ENCODE measurements at places on chromosomes 7 and 10.
A peak's percentile ranks its signal among the peaks of the same experiment; 100 is the strongest.

GRCh38 chr10:61896854-61897661 lies 4.4 kb upstream of the ARID5B start:
- peak; percentile 67 for DNase-seq

- DNase-seq, result no peak
These were observed 34.0 kb upstream of the CCDC7 start for GRCh38 chr10:32411797-32412498.

DNA sequence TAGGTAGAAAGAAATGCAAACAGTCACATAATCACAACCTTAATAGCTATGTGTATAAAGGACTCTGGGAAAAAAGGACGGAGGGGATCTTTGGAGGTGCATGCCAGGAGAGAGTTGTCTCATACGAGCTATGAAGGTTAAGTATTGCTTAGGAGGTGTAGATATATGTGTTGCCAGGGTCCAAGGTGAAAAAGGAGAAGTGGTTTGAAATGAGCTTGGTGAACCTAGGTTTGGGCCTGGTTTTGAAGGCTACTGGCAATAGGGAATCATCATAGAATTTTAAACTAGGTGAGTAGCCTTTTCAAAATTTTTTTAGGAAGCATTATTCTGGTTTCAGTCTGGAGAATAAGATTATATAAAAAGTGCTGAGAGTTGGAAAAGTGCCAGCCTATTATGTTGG lies 336.8 kb downstream of the AUTS2 start:
- no peak for DNase-seq

- DNase-seq, result no peak
These were observed 178.3 kb upstream of the PTER start for GRCh38 chr10:16258291-16259040.

- DNase-seq, result peak; percentile 40
These were observed 23.2 kb downstream of the STMP1 start for GRCh38 chr7:135685306-135686084.

GRCh38 chr10:133334503-133335245 lies 2.0 kb downstream of the CALY start:
- peak; percentile 33 for DNase-seq

GRCh38 chr7:105244594-105244993 lies 144.1 kb downstream of the SRPK2 start:
- DNase-seq, result no peak

- DNase-seq, result no peak
These were observed 128.1 kb upstream of the ACBD5 start for GRCh38 chr10:27368706-27369105.

GRCh38 chr10:124994573-124995473 lies 52.9 kb downstream of the ZRANB1 start:
- no peak for DNase-seq

- DNase-seq, result no peak
These were observed 143.5 kb downstream of the PIP4K2A start for GRCh38 chr10:22570733-22571430.

DNA sequence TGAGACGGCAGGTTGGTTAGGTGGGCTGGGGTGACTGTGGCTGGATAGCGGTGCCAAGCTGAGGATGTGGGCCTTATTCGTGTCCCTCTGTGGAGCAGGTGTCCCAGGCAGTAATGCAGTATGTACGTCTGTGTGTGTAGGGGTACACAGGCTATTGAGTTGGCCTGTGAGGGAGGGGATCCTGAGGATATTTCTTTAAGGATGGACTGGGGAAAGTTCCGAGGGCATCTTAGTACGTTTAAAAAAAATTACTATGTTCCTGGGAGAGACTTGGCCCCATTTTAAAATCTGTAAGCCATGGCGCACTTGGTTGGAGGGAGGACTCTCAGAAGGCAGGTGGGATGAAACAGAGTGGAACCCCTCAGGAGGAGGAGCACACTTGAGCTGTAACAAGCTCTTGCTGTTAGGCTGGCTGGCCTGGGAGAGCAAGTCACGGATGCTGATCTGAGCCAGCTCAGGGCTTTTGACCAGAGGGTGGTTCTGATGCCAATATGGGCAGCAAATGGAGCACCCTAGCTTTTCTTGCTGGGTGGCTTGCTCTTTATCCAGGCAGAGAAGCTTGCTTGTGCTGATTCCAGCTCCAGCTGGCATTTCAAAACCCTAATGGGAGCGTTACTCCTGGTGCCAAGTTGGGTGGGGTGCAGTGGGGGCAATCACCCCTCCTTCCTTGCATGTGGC lies 765 bp downstream of the WBP1L start:
- DNase-seq, result peak; percentile 40

DNA sequence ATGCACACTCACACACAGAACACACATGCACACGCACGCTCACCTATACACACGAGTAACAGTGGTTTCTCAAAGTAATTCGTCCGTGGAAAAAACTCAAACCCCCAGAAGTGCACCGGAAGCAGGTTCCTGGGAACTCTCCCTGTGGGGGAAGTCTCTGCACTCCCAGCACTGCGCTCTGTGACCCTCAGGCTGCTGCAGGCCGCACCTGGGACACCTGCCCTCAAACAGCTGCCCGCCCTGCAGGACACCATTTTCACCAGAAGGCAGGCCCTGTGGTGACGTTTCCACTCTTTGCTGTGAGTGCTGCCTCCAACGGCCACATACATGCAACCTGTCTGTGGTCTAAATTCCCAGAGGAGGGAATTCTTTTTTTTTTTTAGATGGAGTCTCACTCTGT lies 21.3 kb downstream of the YKT6 start:
- no peak for DNase-seq

GRCh38 chr10:123557366-123558108 lies 108.6 kb upstream of the GPR26 start:
- DNase-seq, result no peak

DNA sequence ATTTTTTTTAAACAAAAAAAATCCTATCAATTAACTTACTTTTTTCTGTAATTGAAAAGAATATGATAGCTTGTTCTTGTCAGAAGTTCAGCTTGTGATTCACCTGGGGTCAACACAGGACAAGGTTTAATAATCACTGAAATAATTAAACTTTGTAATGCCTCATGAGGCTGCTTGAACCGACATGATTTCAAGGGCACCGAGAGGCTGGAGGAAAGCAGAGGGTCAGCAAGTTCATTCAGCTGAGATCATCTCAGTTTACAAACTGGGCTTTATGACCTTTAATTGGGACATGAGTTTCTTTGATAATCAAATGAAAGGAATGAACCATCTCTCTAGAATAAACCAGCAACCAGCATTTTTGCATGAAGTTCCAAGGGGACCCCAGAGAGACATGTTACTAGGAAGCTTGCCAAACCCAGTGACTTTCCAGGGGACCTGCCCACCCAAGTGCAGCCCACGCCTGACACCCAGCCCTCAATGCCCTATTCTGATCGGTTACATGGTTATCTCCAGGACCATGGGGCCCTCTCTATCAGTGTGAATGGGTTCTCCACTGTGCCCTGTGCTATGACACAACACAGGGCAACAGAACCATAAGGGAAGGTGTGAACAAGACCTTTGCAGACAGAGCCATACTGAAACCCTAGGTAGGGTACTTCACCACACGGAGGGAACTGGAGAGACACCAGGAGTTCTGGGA lies 7.8 kb upstream of the CYP3A4 start:
- no peak for DNase-seq

- DNase-seq, result no peak
These were observed 45.9 kb downstream of the RAMP3 start for GRCh38 chr7:45203459-45203858.

DNA sequence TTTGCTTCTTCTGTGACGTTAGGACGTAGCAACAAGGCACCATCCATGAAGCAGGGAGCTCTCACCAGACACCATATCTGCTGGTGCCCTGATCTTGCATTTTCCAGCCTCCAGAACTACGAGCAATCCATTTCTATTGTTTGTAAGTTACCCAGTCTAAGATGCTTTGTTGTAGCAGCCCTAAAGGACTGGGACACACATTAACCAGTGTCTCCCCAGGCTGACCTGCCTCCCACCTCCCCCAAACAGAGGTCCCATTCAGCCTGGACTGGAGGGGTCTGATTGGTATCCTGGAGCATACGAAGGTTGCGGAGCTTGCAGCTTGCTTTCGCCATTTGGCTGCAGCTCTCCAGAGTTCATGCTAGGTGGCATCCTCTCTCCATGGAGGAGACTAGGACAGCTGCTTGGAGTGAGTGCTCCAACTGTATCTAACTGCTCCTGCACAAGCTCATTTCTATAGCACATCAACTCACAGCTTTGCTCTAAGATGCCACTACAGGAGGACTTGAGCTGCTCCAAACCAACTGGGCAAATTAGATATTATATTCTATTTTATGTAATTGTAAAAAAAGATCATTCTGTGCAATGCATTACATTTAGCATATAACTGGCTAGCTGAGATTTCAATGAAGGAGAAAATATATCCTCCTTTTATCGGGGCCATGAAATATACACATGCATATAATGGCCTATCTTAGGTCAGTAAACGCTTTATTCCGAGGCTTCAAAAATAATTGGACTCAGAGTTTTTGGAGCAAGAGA lies 8.0 kb upstream of the GRK5 start:
- peak; percentile 88 for DNase-seq

DNA sequence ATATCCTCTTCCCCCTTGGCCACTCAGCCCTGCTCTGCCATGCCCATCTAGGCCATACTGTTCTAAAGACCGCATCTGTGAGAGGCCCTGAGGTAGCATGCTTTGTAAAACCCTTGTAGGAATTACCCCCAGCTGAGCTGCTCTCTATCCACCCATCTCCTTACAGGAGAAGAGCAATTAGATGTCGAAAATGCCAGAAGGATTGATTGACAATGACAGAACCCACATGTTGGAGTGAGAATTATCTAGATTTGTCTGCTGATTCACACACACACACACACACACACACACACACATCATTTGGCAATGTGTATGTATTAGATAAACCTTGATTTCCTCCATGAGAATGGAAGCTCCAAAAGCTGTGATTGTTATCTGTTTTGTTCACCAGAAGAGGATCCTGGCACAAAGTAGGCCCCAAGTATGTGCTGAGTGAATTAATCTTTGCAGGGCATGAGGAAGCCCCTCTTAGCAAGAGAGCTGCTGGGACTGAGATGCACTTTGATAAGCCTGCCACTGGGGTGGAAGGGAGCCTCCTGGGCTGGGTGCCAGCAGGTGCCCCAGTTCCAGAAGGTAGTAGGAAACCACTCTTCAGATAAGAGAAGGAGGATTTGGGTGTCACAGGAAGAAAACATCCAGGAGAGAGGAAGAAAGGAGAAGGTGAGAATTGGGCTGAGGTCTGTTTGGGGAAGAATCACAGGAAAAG lies 187.5 kb upstream of the ADO start:
- DNase-seq, result no peak

GRCh38 chr7:21462081-21462480 lies 34.2 kb downstream of the SP4 start:
- DNase-seq, result no peak

DNA sequence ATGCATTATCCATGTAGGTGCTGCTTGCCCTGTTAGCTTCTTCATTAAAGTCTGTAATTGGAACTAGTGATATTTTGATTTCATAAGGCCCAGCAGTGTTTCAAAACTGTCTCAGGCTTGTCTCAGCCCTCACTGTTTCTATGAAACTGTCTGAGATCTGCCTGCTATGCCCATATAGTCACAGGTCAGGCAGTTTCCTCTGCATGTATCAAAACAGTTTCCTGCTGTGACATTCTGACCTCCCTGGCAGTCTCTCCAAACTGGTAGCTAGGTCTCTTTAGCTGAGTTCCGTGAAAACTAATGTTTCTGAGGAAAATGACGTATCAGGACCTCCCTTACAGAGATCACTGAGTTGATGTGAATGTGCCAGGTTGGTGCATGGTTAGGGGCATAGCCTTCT lies 18.9 kb upstream of the SEMA3D start:
- DNase-seq, result no peak

- DNase-seq, result peak; percentile 36
These were observed 18.1 kb downstream of the HACD1 start for GRCh38 chr10:17599089-17599488.

DNA sequence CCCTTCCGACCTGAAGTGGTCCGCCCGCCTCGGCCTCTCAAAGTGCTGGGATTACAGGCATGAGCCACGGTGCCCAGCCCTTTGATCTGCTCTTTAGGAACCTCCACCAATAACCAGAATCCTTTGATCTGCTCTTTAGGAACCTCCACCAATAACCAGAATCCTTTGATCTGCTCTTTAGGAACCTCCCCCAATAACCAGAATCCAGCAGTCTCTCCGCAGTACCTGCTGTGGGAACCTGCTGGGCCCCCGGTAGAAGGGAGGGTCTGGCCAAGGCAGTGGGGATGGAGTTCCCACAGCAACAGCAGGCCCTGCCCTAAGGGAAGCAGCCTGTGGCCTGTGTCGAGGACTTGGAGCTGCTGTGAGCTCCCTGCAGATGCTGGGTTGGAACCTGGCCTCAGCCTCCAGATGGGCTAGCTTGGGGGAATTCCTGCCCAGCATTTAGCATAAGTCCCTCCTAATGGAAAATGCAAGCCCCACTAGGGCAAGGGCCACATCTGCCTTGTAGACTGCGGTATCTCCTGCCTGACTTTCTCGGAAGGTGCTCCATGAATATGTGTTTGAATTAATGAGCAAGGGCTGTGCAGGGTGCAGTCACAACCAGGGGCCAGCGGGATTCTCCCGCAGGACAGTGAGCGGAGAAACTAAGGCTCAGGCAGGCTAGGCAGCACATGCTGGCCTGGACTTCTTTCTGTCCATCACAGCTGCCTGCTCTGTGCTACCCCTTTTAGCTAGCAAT lies 165.8 kb downstream of the UBE2H start:
- no peak for DNase-seq

GRCh38 chr10:98402478-98402877 lies 12.5 kb downstream of the PYROXD2 start:
- DNase-seq, result no peak

GRCh38 chr10:35700487-35700882 lies 58.4 kb upstream of the FZD8 start:
- no peak for DNase-seq

- no peak for DNase-seq
These were observed 451.7 kb downstream of the IPMK start for GRCh38 chr10:57815949-57816348.

DNA sequence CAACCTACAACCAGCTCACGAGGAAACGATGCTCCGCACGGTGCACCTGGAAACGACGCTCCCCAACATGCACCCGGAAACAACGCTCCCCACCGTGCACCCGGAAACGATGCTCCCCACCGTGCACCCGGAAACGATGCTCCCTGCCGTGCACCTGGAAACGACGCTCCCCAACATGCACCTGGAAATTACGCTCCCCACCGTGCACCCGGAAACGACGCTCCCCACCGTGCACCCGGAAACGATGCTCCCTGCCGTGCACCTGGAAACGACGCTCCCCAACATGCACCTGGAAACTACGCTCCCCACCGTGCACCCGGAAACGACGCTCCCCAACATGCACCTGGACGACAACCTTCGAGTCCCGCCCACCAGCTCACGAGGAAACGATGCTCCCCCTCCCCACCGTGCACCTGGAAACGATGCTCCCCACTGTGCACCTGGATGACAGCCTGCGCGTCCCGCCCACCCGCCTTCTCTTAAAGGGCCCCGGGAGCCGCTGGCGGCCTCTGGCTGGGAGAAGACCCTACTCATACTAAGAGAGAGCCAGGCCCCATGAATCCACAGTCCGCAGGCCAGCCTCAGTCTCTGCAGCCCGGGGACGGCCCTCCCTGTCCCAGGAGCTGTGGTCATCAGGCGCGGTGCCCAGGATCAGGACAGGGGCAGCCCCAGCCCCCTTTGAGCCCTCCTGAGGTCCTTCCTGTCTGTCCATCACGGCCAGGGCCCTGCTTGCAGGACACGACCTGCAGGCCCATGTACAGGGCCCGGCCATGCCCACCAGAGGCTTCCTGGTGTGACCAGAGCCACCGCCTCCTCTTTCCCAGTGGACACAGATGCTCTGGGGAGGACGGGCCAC lies 98.3 kb downstream of the PDGFA start:
- no peak for DNase-seq
